T follicular helper cell (primary cell): ENCODE measurements at places on chromosomes 11 and 22.

- DNase-seq: no peak
These were observed 15.6 kb upstream of the UCP3 start for GRCh38 chr11:74024261-74025029.

DNA sequence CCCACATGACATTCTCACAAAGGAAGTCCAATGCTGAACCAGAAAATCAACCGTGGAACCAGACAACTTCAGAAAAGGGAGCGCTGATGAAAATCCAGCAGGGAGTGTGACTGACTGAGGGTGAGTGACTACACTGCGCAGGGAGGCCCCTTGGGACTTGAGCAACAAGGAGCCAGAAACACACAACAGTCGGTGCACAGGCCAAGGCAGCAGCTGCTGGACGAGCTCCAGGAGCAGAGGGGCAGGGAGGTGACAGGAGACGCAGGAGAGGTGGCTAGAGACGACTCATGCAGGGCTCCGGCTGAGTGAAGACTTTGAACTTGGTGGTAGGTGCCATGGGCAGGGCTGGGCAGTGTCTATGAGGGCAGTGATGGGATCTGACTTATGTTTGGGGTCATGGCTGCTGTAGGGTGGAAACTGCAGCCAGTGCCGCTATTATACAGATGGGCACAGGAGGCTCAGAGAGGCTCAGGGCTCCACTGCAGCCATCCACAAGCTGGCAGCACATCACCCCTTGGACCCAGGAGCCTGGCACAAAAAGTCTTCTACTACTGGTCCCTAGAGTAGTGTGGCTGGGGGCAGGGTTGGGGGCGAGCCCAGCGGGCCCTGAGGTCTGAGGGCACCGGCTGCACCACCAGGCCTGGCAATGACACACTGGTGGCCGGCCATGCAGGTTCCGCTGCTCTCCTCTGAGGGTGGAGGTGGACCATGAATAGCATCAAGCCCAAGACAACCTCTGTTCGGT is 10.3 kb upstream of the FADD start:
- DNase-seq: no peak

GRCh38 chr11:68153742-68154141 is 32.6 kb upstream of the CHKA start:
- DNase-seq: no peak

GRCh38 chr11:85540181-85540580 is 87.0 kb downstream of the DLG2 start:
- no peak for DNase-seq
